SK-MEL-5 (cell line): ENCODE measurements at places on chromosomes 11 and 22. TPM values are rescaled to one million over a fixed set of nuclear protein-coding genes. Genes with fewer than 3 reads are reported as not detected.

DNA sequence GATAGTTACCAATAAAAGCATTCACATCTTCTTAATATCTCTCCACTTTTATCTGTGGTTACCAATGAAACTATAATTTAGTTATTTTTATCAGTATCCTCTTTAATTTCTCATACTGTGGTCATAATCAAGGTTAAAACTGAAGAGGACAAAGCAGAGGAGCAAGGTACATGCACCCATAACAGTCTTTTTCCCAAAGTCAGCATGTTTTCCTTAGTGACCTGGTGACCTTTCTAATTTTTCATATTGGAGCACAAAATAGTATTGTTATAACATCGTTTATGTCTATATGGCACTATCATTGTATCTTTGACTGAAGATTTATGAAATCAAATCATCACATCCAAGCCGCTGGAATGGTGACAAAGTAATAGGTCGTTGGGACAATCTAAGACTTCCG lies 51.5 kb upstream of the CHORDC1 start:
- DNase-seq, result no peak

GRCh38 chr22:49724030-49724892 lies 103.4 kb downstream of the BRD1 start:
- DNase-seq, result no peak

EIF3F gene
- 307 and 378 TPM in 2 replicates for total RNA-seq

- DNase-seq, result no peak
Observed at GRCh38 chr11:121588747-121589146, 136.0 kb upstream of the SORL1-AS1 start.

DNA sequence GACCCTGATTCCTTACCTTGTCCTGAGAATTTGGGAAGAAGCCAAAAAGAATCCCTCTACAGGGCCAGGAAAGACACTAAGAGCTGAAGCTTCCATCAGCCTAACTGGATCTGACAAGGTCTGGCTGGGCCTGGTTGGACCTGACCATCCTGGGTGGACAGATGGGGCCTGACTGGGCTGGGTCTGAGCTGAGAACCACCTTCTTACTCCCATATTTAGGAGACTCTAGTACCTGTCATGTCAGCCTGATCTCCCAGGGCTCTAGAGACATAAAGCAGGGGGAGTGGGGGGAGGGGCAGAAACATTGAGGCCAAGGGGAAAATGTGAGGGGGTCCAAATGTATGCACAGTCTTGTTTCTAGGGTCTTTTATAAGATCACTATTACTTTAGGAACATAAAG lies 129.9 kb downstream of the BUD13 start:
- DNase-seq, result no peak

CLDN5 gene
- not detected in 2 replicates for total RNA-seq
